ENCODE measurements at places on chromosomes 2 and 18.

GRCh38 chr2:43276962-43277391 is 50.6 kb upstream of the ZFP36L2 start:
- no peak for DNase-seq

- no peak for DNase-seq
Observed at GRCh38 chr18:27656167-27656778, 471.2 kb upstream of the CHST9 start.

DNA sequence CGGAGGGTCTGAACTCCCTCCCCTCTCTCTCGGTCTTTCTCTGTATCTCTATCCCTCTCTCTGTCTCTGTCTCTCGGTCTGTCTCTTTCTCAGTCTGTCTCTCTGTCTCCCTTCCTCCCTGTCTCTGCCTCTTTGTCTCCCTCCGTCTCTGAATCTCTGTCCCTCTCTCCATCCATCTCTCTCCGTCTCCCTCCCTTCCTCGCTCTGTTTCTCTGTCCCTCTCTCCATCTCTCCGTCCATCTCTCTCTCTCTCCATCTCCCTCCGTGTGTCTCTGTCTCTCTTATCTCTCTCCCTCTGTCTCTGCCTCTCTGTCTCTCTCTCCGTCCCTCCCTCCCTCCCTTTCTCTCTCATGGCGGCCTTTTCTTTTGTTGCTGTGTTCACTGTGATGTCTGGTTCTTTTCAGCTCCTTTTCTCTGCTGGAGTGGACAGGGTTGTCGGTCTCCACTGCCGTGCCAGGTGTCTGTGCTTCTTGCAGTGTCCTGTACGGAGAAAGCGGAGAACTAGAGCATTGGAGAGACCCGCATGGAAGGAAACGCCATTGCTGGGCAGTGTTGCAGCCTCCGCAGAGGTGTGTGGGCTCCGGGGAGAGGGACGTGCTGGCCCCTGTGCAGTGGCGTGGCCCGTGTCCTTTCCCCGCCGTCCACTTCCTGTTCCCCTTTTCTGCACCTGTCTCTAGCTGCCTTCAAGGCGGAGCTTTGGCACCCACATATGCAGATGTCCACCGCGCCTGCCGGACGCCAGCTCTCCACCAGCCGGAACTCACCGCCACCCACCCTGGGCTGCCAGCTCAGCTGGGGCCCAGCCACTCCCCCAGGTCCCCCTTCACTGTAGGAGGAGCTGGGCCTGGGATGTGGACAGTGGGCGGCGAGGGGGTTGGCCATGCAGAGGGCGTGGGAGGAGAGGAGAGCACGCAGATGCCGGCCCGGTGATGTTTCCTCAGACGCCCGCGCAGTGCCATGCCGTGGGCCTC is 113.1 kb downstream of the NFATC1 start:
- DNase-seq: no peak

DNA sequence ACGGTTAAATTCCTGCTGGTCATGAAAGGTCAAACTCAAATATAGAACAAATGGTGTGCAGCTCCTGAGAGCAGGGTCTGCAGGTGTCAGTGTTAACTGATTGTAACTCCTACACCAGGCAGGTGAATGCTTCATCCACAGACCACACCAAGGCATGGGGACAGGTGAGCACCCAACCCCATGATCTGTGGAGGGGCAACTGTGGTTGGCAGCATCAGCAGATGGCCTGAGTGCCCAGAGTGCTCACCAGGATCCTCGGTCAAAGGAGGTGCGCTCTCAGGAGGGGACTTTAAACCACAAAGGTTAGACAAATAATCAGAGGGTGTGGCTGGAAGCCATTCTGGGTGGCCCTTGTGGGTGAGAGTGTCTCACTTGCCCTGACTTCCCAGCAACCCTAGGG is 44.5 kb downstream of the PTGR3 start:
- DNase-seq: no peak

GRCh38 chr2:15446961-15447360 is 114.2 kb downstream of the NBAS start:
- no peak for DNase-seq

DNA sequence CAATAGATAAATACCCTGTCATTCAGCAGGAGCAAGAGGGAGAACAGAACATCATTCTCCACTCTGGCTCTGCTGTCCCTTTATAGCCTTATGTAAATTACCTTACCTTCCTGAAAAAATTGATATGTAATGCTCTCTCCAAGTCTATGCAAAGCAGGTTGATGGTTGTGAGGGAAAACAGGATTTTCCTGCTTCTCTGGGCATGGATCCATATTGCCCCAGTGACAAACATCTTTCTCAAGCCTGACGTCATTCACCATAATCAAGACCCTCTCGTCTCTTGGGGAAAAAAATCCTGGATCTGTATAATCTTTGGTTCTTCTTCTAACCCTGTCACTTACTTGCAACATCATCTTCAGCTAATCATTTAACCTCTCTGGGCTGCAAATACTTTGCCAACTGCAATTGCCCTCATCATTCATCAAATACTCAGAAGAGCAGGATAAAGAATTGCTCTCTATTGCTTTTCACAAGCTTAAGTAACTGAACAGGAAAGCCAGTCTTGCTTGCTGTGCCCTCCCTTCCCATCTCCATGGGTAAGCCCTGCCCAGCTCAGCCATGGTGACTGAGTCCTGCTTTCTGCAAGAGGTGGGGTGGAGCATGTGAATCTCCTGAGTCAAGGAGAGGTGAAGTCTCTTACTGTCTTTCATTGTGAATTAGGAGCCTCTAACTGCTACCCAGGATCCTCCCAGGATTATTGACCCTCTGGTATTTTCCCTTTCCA is 123.7 kb upstream of the KLF7 start:
- no peak for DNase-seq

DNA sequence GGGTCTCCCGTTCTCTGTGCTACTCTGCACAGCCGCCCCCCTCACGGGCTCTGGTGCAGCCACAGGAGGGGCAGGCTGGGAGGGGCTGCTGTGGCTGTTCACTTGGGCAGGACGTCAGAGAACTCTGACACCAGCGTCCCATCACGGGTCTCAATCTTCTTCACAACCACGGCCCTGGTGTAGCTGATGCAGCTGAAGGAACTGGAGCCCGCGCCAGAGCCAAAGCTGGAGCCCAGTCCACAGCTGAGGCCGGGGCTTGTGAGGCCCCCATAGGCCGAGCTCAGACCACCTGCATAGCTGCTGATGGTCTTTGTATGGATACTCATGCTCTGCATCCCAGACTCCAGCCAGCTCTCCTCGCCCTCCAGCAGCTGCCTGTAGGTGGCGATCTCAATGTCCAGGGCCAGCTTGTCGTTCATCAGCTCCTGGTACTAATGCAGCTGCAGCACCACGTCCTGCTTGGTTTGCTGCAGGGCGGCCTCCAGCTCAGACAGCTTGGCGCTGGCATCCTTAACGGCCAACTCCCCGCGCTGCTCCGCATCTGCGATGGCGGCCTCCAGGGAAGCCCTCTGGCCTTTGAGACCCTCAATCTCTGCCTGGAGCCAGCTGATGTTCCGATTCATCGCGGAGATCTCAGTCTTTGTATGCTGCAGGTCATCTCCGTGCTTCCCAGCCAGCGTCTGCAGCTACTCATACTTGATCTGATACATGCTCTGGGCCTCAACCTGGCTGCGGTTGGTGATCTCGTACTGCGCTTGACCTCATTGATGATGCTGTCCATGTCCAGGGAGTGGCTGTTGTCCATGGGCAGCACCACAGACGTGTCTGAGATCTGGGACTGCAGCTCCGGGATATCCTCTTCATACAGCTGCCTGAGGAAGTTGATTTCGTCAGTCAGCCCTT is 7.4 kb upstream of the DUSP19 start:
- no peak for DNase-seq

- no peak for DNase-seq
Observed at GRCh38 chr2:144078106-144078505, 441.8 kb downstream of the ZEB2 start.

GRCh38 chr2:217740178-217740577 is 262.6 kb downstream of the TNS1 start:
- DNase-seq: no peak

- no peak for DNase-seq
Observed at GRCh38 chr2:11018651-11019185, 107.0 kb downstream of the KCNF1 start.

- no peak for DNase-seq
Observed at GRCh38 chr2:73402386-73403103, 16.9 kb downstream of the ALMS1 start.

GRCh38 chr2:974502-974901 is 23.9 kb downstream of the SNTG2 start:
- no peak for DNase-seq

DNA sequence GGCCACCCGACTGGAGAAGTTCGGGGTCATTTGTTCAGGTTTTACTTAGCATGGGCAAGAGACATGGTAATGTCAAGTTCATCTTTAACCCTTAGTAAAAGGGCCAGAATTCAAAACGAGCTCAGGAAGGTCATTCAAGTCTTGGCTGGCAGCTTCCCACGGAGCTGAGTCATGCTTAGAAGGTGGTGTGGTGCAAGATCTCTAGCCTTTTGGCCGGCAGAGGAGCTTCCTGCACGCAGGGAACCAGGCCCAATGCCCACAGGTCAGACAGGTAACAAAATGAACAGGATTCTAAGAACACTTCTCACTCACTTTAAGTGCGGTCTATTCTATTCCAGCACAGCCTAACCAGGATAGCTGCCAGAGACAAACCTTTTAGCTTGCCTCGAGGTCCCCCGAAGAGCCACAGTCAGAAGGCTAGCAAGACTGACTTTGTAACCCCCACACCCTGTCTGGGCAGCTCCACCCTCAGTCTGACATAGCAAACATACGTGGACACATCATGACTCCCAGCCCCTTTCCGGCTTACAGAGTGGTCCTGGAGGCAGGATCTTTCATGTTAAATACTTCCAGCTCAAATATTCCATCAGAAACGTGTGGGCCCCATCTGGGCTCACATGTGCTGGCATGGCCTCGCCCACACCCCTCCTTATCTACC is 292.7 kb downstream of the BCL11A start:
- no peak for DNase-seq

DNA sequence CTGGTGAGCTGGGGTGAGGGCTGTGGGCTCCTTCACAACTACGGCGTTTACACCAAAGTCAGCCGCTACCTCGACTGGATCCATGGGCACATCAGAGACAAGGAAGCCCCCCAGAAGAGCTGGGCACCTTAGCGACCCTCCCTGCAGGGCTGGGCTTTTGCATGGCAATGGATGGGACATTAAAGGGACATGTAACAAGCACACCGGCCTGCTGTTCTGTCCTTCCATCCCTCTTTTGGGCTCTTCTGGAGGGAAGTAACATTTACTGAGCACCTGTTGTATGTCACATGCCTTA is 10.5 kb downstream of the PROC start:
- peak; percentile 28 for DNase-seq

- DNase-seq: no peak
Observed at GRCh38 chr2:45891719-45892424, 240.4 kb downstream of the PRKCE start.

DNA sequence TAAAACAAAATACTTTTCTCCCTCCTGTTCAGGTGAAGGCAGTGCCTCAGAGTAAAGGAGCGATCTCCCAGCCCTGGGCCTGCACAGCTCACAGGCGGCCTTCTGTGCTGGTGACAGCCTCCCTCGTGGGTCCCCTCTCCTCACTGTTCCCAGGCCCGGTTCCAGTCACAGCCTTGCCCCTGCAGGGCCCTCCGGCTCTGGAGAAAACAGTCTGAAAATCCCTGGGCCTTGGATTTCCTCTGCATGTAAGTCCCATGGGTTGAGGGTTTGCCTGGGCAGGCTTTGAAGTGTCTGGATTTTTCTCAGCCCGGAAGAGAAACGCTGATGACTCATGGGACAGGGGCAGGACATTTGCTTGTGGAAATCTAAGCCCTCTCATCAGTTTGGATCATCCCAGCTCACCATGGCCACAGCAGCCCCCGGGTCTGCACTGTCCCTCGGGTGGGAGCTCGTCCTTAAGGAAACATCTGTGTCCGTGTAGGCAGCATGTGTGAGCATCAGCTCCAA is 186.1 kb upstream of the RAB12 start:
- no peak for DNase-seq

DNA sequence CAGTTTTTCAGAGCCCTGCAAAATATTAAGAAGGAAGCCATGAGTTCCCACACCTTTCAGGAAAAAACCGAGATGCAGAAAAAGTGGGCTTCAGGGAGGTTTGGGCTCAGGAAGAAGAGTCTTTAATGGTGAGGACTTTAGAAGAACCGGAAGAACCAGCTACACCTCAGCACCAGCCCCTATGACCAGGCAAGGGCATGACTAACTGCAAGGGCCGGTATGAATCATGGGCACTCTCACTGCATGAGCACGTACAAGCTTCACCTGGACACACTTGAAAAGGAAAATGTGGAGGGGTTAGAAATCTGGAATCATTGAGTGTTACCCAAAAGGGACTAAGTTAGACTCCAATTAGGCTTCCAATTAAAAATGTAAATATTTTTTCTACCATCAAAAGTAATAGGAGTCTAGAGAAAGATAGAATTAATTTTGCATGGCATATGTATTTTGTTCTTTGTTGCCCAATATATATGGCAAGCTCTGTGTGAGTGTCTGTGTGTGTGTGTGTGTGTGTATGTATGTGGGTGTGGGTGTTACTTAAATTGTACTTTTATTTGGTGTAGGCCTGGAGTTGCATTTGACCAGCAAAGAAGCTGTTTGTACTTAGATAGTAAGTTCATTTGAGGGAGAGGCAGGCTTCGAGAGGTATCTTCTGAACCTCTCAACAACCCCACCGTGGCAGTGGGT is 66.5 kb upstream of the THUMPD2 start:
- no peak for DNase-seq

GRCh38 chr2:218477247-218477646 is 58.3 kb downstream of the VIL1 start:
- DNase-seq: no peak

GRCh38 chr18:13442451-13442850 is 223.9 kb downstream of the LDLRAD4 start:
- DNase-seq: no peak

- peak; percentile 74 for DNase-seq
Observed at GRCh38 chr18:45775241-45775676, 50.2 kb upstream of the SIGLEC15 start.

DNA sequence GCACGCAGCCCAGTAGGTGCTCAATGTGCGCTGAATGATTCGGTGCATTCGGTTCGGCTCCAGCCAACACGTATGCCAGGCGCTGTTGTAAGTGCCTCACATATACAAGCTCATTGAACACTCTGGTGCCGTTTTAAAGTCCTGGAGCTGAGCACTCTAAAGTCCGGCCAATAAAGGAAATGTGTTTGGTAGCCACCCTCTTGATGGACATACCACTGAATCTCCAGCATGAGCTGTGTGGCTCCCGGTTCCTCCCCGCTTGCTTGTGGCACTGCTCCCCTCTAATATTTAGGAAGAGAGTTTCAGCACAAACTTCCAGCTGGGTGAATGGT is 112.1 kb downstream of the MCFD2 start:
- DNase-seq: no peak

Measured in stimulated activated effector memory CD8-positive, alpha-beta T cell treated with anti-CD3 and anti-CD28 coated beads, Interleukin-12 subunit alpha, Interleukin-12 subunit beta, amount 100 ng/mL, for 72 hours (primary cell).